ENCODE measurements at places on chromosomes 2 and 18.

- H3K4me1 ChIP-seq = peaks cover 5% of the 10 kb centered on the region
- no peak overlapping the region for H3K27ac ChIP-seq
- no peaks in the 10 kb centered on the region for H3K36me3 ChIP-seq
- no peak overlapping the region for H3K4me3 ChIP-seq
- ATAC-seq = peak; percentile 60
These were observed 24.6 kb downstream of the DYTN start for GRCh38 chr2:206693399-206694137.

- H3K4me1 ChIP-seq = no peaks in the 10 kb centered on the region
- H3K36me3 ChIP-seq = no peaks in the 10 kb centered on the region
- H3K4me3 ChIP-seq = no peak overlapping the region
- H3K27ac ChIP-seq = no peak overlapping the region
These were observed 817 bp downstream of the DSC2 start for GRCh38 chr18:31101183-31102024.

DNA sequence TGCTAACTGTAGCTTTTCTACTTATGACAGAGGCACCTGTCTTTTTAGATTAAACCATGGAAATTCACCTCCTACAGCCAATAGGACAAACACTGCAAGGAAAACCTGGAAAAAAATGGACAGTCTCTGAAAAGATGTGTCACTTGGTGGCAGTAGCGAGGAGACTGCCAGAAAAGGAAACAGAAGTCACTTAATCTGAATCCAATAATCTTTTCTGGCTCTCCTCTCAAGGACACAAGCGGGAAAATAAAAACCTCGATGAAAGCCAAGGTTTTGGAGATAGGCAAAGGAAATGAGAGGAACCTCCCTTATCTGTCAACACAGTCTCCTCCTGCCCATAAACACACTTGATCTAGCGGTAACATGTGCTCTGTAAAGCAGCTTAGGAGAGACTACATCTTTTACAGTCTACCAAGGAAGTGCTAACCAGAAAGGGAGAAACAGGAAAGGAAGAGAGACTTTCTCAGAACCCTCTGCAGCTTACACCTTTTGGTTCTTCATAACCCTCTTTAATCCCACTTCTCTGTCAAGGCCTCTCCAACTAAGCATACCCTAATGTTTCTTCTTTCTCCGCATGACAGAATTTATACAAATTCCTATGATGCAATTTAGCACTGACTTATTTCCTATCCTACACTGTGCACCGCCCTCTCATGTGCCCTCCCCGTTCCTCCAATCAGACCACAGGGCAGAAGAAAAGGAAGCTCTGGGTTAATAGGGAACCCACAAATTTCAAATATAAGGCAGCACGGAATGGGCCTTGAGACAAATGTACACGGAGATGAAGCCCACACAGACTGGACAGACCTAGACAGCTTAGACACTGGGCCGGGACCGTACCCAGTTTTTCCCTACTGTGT lies 52.8 kb downstream of the CLASP1 start:
- H3K36me3 ChIP-seq = peaks cover 22% of the 10 kb centered on the region
- no peaks in the 10 kb centered on the region for H3K27me3 ChIP-seq
- ATAC-seq = no peak

DNA sequence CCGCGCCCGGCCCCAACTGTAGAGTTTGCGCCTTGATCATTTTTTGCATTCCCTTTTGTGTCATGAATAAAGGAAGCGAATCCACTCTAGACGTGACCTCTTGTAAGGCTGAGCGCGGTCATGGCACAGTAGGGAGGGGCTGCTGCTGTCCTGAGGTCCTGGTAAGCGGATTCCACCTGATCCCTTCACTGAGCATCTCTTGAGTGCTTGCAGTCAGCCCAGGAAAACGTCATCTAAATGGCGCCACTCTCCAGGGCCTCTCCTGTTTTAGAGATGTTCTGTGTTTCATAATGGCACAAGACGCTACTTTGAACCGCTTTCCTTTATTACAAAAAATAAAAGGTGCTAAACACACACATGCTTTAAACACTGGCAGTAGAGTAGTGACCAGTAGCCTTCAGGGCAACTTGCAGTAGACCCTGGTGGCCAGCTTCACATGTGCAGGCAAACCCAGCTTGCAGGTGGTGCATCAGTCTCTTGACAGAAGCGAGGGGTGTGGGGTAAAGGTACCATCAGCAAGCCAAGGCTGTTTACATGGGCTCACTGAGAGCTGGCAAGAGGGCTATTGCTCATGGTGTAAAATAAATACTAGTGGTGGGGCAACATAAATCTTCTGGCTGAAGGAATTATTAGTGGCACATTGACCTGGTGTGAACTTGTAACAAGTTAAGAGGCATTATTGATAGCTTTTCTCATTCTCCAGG lies 43.0 kb upstream of the ACKR3 start:
- H3K36me3 ChIP-seq = no peaks in the 10 kb centered on the region
- no peak overlapping the region for H3K27ac ChIP-seq
- no peaks in the 10 kb centered on the region for H3K4me1 ChIP-seq

GRCh38 chr2:109256921-109257320 lies 127.9 kb downstream of the SH3RF3 start:
- H3K4me1 ChIP-seq = no peaks in the 10 kb centered on the region
- H3K27me3 ChIP-seq = no peaks in the 10 kb centered on the region
- no peaks in the 10 kb centered on the region for H3K36me3 ChIP-seq
- ATAC-seq = no peak
- no peak overlapping the region for H3K27ac ChIP-seq

DNA sequence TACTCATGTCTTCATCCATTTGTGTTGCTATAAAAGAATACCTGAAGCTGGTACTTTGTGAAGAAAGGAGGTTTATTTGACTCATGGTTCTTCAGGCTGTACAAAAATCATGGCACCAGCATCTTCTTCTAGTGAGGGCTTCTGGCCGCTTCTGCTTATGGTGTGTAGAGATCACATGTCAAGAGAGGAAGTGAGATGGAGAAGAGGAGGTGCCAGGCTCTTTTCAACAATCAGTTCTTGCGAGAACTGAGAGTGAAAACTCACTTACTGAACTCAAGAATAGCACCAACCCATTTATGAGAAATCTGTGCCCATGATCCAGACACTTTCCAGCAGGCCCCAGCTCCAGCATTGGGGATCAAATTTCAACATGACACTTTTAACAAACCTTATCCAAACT lies 30.0 kb upstream of the BARD1 start:
- no peaks in the 10 kb centered on the region for H3K36me3 ChIP-seq
- no peak overlapping the region for H3K27ac ChIP-seq
- H3K4me3 ChIP-seq = no peak overlapping the region
- no peaks in the 10 kb centered on the region for H3K27me3 ChIP-seq

GRCh38 chr2:197071213-197071612 lies 144.7 kb upstream of the PGAP1 start:
- H3K27me3 ChIP-seq = no peaks in the 10 kb centered on the region
- H3K4me3 ChIP-seq = peak overlapping the region; percentile 46
- H3K36me3 ChIP-seq = peaks cover 81% of the 10 kb centered on the region
- peak overlapping the region; percentile 58 for H3K27ac ChIP-seq

DNA sequence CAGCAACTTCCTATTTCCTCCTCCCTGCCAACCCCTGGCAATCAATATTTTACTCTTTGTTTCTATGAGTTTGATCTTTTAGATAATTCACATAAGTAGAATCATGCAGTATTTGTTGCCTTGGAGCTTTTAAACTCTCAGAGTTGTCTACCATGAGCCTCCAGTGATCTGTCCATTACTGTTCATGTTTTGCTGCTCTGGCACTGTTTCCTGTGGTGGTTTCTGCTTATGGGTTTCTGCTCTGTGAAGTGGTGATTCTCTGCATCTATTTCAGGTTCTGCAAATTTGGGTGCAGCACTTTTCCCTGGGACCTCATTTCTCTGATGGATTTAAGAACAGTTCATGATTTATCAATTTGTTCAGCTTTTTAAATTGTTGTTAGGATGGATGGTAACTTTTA lies 908.1 kb upstream of the FANCL start:
- no peak overlapping the region for H3K4me3 ChIP-seq
- no peaks in the 10 kb centered on the region for H3K27me3 ChIP-seq
- no peak for ATAC-seq

DNA sequence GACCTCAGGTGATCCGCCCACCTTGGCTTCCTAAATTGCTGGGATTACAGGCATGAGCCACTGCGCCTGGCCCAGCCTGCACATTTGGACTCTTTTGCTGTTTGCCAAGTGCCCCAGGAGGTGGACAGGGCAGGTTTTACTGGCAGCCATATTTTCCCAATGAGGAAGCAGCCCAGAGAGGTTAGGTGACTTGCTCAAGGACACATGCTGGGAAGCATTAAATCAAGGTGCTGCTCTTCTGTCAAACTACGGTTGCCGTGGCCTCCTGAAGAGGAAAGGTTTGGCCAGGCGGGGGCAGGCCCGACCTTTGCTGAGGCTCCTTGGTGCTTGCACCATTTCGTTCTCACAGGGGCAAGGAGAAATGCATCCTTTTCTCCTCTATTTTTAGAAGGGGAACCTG lies 44.0 kb downstream of the DNMT3A start:
- ATAC-seq = no peak
- H3K36me3 ChIP-seq = peaks cover 80% of the 10 kb centered on the region
- no peak overlapping the region for H3K4me3 ChIP-seq
- peaks cover 30% of the 10 kb centered on the region for H3K4me1 ChIP-seq

- no peaks in the 10 kb centered on the region for H3K27me3 ChIP-seq
- peaks cover 45% of the 10 kb centered on the region for H3K36me3 ChIP-seq
- peak overlapping the region; percentile 74 for H3K27ac ChIP-seq
- H3K4me3 ChIP-seq = peak overlapping the region; percentile 75
These were observed 786 bp downstream of the POLE4 start for GRCh38 chr2:74959106-74959751.

GRCh38 chr2:44273596-44273995 lies 1.7 kb upstream of the SLC3A1 start:
- H3K27ac ChIP-seq = no peak overlapping the region
- H3K36me3 ChIP-seq = no peaks in the 10 kb centered on the region
- H3K4me1 ChIP-seq = no peaks in the 10 kb centered on the region

DNA sequence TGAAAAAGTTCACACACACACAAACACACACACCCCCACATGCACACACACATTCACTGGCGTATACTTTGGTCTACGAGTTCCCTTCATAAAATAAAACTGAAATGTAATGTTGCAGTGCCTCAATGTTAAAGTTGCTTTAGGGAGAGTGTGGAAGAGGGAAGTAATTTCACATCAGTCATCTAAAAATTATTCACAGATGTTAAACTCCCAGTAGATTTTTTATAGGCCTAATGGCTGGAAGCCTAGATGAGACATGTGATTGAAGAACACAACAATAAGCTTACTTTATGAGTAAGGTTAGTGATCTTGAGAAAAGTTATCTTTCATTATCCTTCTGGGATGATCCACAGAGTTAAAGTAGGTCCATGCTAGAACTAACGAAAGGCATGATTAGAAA lies 506.7 kb upstream of the CNTNAP5 start:
- H3K27ac ChIP-seq = no peak overlapping the region
- no peak for ATAC-seq
- no peak overlapping the region for H3K4me3 ChIP-seq
- H3K36me3 ChIP-seq = no peaks in the 10 kb centered on the region

- ATAC-seq = no peak
- H3K27me3 ChIP-seq = peaks cover 7% of the 10 kb centered on the region
- H3K36me3 ChIP-seq = no peaks in the 10 kb centered on the region
- no peak overlapping the region for H3K4me3 ChIP-seq
- H3K4me1 ChIP-seq = no peaks in the 10 kb centered on the region
These were observed 94.5 kb upstream of the HS6ST1 start for GRCh38 chr2:128413014-128413717.

DNA sequence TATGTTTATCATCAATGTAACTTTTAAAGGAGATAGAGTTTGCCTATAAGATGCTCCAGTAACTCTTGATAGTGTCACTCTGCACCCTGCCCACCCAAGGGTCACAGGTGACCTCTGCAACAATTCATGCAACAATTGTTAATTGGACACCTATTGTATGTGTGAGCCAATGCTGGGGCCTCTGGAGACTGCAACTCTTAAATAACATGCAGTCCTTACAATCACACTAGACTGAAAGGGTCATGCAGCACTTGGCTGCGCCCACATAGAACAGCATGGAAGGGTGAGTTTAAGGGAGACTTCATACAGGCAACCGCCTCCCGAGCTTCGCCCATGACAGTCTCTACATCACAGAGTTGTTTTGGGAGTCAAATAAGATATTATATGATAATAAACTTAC lies 137.1 kb upstream of the TWIST2 start:
- no peak for ATAC-seq
- H3K4me3 ChIP-seq = no peak overlapping the region
- H3K4me1 ChIP-seq = no peaks in the 10 kb centered on the region
- peaks cover 21% of the 10 kb centered on the region for H3K27me3 ChIP-seq
- no peaks in the 10 kb centered on the region for H3K36me3 ChIP-seq

GRCh38 chr2:10188729-10189305 lies 66.3 kb downstream of the RRM2 start:
- H3K27me3 ChIP-seq = no peaks in the 10 kb centered on the region
- ATAC-seq = no peak
- H3K4me3 ChIP-seq = no peak overlapping the region

- H3K27me3 ChIP-seq = peaks cover 8% of the 10 kb centered on the region
- ATAC-seq = no peak
- H3K4me1 ChIP-seq = no peaks in the 10 kb centered on the region
- H3K27ac ChIP-seq = no peak overlapping the region
These were observed 481.8 kb downstream of the DLGAP1 start for GRCh38 chr18:3973191-3973850.

DNA sequence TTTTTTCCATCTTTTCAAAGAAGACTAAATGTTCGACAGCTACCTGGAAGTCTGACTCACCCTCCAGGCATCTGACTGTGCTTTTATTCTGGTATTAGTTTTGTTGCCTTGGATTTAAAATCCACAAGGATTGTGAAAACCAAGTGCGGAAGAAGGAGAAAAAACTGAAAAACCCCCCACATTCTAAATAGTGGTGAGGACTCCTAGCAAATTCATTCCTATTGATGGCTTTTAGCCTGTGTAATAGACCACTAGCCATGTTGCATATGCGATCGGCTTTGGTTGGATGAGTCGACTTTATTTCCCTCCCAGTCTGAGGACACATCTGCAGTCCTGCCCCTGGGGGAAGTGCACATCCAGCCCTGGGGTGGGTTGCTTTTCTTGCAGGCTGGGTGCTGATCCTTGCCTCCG lies 16.9 kb downstream of the LDLRAD4 start:
- ATAC-seq = no peak
- no peaks in the 10 kb centered on the region for H3K27me3 ChIP-seq
- no peak overlapping the region for H3K4me3 ChIP-seq
- H3K4me1 ChIP-seq = no peaks in the 10 kb centered on the region

- H3K36me3 ChIP-seq = peaks cover 71% of the 10 kb centered on the region
- H3K4me1 ChIP-seq = peaks cover 24% of the 10 kb centered on the region
- H3K27ac ChIP-seq = peak overlapping the region; percentile 22
- H3K27me3 ChIP-seq = no peaks in the 10 kb centered on the region
- no peak overlapping the region for H3K4me3 ChIP-seq
These were observed 8.1 kb downstream of the AMMECR1L start for GRCh38 chr2:127877626-127878025.

GRCh38 chr2:105712981-105713596 lies 31.6 kb upstream of the NCK2 start:
- no peaks in the 10 kb centered on the region for H3K4me1 ChIP-seq
- H3K4me3 ChIP-seq = no peak overlapping the region
- H3K27me3 ChIP-seq = peaks cover 3% of the 10 kb centered on the region

DNA sequence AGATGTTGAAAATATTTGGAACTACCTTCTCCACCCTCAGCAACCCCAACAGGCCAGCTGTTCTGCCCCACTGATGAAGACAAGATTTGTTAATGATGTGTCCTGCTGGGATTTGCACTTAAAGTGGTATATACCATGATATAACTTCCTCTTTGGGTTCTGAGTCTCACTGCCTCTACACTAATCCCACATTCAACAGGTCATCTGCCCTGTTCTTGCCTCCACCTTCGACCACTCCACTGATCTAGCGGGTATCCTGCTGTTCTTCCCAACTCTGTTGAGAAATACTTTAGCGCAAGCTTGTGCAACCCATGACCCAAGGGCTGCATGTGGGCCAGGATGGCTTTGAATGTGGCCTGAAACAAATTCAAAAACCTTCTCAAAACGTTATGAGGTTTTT lies 72.7 kb downstream of the LRP1B start:
- no peak overlapping the region for H3K27ac ChIP-seq
- no peaks in the 10 kb centered on the region for H3K36me3 ChIP-seq
- H3K4me1 ChIP-seq = no peaks in the 10 kb centered on the region

Measured in activated T-helper 17 cell treated with anti-CD3 and anti-CD28 coated beads, Interleukin-2, amount 50 U/mL, for 72 hours (primary cell).